ENCODE measurements at places on chromosomes 2 and 18.

GRCh38 chr18:48059455-48060010, 129.1 kb upstream of the SMAD2 start:
- no peak for DNase-seq

GRCh38 chr2:121284463-121285449, at the start of gene TFCP2L1:
Gene TFCP2L1, minus strand, starts transcription at chr2:121285202. Its CDS starts 93 bp downstream, at chr2:121285109.
- no peak for DNase-seq

- DNase-seq: no peak
These were observed 26.6 kb upstream of the ZCCHC2 start for GRCh38 chr18:62496262-62496661.

- DNase-seq: no peak
These were observed 5.0 kb downstream of the CAB39 start for GRCh38 chr2:230717600-230717999.

DNA sequence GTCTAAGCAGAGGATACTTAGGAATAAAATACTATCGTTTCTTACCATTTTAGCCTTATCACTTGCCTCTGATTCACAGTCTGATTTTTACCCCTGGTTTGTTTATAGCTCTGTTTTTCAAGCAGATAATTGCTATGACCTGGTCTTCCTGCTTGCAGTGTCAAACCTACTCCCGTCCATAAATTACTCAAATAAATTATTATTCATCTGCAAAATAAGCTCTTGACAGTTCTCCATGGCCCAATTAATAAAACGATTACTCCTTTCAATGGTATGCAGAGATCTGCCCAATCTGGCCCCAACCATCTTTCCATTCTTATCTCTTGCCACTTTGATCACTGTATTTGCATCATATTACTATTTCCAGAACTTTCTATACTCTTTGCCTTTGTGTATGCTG, 354.0 kb downstream of the CCDC85A start:
- DNase-seq: no peak

DNA sequence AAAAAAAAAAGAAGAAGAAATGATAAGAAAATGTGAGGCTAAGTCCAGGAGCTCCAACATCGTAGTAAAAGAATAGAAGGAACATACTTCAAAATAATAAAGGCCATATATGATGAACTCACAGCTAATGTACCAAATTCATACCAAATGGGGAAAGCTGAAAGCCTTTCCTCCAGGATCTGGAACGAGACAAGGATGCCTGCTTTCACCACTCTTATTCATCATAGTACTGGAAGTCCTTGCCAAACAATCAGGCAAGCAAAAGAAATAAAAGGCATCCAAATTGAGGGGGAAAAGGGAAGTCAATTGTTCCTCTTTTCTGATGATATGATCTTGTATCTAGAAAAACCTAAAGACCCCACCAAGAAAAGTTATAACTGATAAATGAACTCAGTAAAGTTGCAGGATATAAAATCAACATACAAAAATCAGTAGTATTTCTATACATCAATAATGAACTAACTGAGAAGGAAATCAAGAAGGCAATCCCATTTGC, 170.6 kb downstream of the METTL4 start:
- DNase-seq: no peak

GRCh38 chr2:151981886-151982285, 117.0 kb downstream of the CACNB4 start:
- DNase-seq: no peak

GRCh38 chr2:105294844-105295481, 34.6 kb downstream of the TGFBRAP1 start:
- DNase-seq: no peak

- no peak for DNase-seq
These were observed 190.6 kb downstream of the RAD51AP2 start for GRCh38 chr2:17327649-17328048.

DNA sequence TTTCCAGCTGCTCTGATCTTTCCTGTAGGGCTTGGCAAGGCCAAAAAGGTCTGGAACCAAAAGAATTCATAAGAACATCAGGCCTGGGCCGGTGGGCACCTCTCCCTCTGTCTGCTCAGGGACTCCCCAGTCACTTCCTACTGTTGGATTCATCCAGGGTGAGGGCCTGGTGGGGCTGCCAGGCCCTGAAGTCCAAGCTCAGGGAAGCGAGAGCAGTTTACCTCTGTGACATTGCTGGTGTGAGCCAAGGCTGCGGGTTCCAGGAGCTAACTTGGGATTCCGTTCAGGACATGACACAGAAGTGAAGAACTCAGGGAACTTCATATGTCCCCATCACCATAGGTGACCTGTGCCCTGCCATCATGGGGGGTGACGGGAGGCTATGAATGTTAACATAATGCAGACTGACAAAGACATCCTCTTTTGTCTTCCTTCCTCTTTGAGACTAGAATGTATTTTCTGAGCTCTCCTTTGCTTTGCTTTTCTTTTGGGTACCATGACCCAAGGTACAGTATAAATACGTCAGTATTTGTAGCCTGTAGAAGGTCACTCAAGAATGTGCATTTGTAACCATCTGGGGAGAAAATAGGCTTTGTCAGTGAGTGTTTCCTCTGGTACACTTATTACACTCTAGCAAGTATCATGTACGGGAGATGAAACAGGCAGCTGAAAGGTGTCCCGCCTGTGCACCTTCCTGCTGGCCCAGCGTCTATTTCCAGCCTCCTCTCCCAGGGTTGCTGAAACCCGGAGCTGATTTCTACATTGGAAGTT, 130.5 kb upstream of the SLC1A4 start:
- DNase-seq: no peak

GRCh38 chr2:226649871-226650660, 149.6 kb downstream of the IRS1 start:
- peak; percentile 39 for DNase-seq

GRCh38 chr2:30511122-30512083, 64.4 kb downstream of the LCLAT1 start:
- no peak for DNase-seq

GRCh38 chr18:36724591-36725001, 104.2 kb downstream of the TPGS2 start:
- no peak for DNase-seq

GRCh38 chr2:24269265-24269664, 91.1 kb downstream of the ITSN2 start:
- DNase-seq: no peak

- DNase-seq: no peak
These were observed 185.5 kb downstream of the C1D start for GRCh38 chr2:67877301-67877700.

GRCh38 chr18:23227726-23228070, 92.4 kb downstream of the CABLES1 start:
- DNase-seq: no peak

- peak; percentile 38 for DNase-seq
These were observed 636 bp downstream of the ARL4C start for GRCh38 chr2:234496055-234496834.

GRCh38 chr2:233059797-233060500, at the start of gene INPP5D:
Gene INPP5D, plus strand, starts transcription at chr2:233060342. Its CDS starts 137 bp downstream, at chr2:233060479.
- peak; percentile 69 for DNase-seq

- no peak for DNase-seq
These were observed at the start of gene CCDC178 for GRCh38 chr18:33440060-33441043. Gene CCDC178, minus strand, starts transcription at chr18:33440721. Its CDS starts 28,633 bp downstream, at chr18:33412088.

GRCh38 chr2:105840933-105841332, 96.2 kb downstream of the NCK2 start:
- no peak for DNase-seq

DNA sequence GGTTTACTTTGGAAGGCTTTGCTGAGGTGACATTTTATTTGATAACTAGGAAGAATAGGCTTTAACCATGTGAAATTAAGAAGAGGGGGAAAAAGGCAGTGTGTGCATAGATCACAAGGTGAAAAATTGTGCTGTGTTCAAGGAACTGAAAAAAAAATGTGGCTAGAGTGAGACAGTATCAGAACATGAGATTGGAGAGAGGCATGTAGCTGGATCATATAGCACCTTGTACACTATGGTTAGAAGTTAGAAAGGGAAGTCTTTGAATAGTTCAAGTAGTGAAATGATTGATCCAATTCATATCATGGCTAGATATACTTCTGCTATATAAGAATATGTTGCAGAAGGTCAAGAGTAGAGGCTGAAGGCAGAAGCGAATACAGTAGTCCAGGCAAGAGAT, 12.3 kb upstream of the TNFRSF11A start:
- no peak for DNase-seq

GRCh38 chr2:159195697-159196096, 90.8 kb downstream of the WDSUB1 start:
- DNase-seq: no peak

GRCh38 chr2:196101325-196101991, 32.8 kb upstream of the DNAH7 start:
- DNase-seq: peak; percentile 4

- DNase-seq: no peak
These were observed 284.8 kb upstream of the CYRIA start for GRCh38 chr2:16950436-16950835.

- no peak for DNase-seq
These were observed 113.2 kb downstream of the GYPC start for GRCh38 chr2:126769118-126769517.

DNA sequence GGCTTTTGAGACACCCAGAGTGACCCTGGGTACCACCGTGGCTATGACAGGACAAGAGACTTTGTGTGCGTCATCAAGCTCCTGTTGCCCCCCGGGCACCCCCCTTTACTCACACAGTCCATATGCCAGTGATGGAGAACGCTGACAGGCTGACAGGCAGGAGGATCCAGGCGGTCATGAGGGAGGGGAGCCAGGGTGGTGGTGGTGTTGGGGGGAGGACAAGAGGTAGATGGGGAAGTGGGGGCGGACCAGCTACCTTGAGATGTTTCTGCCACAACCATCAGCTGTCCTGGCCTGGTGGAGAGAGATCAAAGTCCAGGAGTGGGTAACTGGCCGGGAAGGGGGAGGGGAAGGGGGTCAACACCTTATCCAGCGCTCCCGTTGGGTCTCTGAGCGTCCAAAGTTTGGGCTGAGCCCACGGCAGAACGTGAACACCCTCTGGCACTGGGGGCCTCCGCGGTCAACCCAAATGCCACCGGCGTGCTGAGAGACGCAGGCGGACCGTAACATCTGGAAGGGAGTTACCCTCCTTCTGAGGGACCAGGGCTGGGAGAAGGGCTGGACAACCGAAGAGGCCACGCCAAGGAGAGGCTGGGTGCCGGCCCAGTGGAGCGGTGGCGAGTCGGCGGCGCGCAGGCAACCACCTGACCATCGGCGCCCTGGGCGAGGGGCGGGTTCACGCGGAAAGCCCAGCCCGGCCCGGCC, 575 bp downstream of the TMEM150A start:
- no peak for DNase-seq

- no peak for DNase-seq
These were observed 89.6 kb upstream of the PMAIP1 start for GRCh38 chr18:59810183-59810582.

GRCh38 chr18:41870817-41871216, 84.2 kb upstream of the PIK3C3 start:
- no peak for DNase-seq

DNA sequence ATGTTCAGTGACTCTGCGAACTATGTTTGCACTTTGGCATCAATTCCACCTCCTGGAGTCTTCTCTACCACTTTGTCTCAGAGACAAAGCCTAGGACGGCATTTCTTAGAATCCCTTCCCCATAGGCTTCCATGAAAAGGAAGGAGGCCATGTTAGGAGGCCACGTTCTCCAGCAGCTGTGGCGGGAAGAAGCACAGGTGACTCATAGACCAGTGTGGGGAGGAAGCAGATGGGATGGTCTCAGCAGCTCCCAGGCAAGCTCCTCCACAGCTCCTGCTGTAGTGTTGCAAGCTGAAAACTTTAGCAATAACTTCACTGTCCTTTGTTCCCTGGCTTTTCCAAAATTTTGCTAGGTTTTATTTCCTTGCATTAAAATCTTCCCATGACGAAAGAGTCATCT, 781.3 kb upstream of the ID2 start:
- no peak for DNase-seq

DNA sequence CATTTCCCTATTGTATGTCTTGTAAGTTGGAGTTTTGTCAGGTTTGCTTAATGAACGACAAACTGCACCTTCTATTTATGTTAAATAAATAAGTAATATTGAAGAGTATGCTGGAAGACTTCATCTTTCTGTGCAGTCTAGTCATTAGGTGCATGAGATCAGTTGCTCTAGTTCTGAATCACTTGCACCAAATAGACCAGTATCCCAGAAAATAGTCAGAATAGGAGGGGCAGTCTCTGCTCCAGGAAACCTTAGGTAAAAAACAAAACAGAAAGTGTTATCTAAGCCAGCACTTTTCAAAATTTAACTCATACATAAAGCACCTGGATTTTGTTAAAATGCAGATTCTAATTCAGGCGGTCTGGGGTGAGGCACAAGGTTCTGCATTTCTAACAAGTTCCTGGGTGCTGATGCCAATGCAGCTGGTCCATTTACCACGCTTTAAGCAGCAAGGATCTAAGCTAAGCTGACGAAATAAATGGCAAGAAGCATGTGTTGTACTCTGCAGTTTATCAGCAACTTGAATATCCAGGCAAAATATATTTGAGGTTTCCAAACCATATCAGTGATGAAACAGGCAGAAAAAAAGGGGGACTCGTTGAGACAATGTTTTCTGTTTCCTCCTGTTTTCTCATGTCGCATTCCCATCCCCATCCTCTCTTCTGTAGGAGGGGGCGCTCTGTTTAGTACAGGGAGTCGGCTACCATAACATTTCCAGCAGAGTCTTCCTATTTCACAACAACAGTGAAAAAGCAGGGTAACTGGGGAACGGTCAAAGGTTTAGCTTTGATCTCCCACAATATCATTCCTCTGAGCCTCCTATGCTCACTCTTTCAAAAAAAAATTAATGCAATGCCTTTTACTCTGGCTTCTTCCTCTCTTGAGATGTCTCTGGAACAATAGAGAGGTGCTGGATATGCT, 106.4 kb downstream of the MBD2 start:
- no peak for DNase-seq

GRCh38 chr2:46068636-46069035, 228.6 kb upstream of the EPAS1 start:
- no peak for DNase-seq

DNA sequence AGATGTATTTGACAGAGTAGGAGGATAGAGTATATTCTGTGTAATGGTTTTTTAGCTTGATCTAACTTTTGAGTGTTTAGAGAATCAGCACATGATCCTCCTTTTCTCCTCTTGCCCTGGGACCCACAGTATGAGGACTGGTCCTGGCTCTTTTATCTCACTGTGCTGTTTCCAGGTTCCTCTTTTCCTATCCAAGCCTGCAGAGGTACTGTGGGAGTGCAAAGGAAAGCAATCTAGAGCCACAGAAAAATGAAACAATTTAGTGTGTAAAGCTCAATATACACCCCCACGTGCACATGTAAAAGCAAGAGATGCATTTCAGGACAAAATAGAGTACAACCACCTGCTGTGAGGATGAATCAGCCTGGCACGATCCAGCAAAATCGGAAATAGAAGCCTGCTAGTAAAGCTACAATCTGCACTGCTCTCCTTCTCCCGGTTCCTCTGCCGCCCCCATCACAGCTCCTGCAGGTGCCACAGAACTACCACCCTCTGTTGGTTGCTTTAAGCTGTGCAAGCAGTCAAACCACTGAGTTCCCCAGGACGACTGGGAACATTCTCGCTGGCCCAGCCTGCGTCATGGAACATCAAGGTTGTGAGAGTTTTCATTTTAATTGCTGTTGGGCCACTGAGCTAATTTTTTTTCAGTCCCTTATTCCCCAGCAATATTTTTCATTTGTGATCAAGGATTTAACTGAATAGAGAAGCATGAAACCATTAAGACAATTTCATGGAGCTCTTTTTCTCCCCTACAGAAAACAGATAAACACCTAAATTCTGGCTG, 47.8 kb upstream of the MAPRE3 start:
- peak; percentile 27 for DNase-seq

GRCh38 chr18:73945130-73945792, 202.4 kb downstream of the FBXO15 start:
- no peak for DNase-seq

All from stimulated activated naive CD4-positive, alpha-beta T cell treated with Interleukin-2 at 50 U/mL for 16 hours (primary cell).